NCI-H748 treated with DMSO at 0.1 percent for 48 hours (cell line): ENCODE measurements at places on chromosomes 13 and 19.
A peak's percentile ranks its signal among the peaks of the same experiment; 100 is the strongest.

- DNase-seq, result no peak
These were observed 85.8 kb upstream of the UBL3 start for GRCh38 chr13:29936051-29936813.

DNA sequence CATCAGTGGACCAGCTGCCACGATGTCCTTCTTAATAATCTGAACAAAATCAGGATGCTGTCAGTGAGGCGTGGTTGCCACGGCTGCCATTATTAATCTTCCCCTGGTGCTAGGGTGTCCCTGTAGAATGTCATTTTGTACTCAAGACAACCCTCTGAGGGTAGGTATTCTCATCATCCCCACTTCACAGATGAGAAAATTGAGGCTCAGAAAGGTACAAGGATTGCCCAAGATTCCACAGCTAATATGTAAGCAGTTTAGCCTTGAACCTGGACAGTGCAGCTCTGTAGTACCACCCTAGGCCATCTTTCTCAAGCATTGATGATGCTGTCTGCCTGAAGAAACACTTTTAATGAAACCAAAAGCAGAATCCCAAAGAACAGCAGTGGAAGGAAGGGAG, 8.1 kb downstream of the PPP2R1A start:
- DNase-seq, result no peak

DNA sequence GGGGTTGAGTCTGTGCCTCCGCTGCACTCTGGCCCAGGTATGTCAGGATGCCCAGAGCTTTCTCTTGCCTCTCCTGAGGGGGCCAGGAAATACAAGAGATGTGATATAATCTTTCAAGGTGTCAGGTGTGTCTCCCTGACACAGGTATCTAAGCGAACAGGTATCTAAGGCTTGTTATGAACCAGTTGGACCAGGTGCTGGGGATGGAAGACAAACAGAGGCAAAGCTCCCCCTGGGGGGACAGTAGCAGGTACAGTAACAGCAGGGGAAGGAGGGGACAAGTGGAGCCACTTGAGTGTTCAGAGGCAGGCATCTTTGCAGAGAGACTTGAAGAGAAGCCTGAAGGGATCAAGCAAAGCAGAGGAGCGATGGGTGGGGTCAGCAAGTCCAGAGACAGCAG, 2.6 kb downstream of the LENG1 start:
- DNase-seq, result no peak

DNA sequence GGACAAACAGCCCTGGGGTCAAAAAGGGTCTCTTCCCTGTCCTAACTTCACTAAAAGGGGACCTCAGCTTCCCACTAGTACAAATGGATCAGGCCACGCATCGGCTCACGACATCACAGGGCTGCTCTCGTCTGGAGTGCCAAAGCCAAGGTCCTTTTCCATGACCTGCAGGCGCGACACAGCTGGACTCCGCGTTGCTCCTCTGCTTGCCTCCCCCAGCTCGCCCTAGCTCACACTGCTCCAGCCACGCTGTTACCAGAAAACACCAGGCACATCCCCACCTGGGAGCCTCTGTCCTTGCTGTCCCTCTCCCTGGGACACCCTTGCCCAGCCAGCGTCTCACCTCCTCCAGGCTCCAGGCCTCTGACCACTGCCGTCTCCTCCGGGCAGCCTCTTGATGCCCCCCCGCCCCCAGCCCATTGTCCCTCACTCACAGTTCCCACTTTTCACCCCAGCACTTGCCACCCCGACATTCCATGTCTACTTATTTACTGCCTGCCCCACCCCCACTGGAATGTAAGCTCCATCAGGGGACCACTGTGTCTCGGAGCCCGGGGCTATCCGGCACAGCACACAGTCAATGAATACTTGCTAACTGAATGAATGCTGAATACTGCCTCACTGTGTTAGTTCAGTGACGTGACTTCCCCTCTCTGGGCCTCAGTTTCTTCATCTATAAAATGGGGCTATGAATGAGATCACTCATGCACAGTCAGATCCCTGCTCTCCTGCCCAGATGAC, 20.7 kb downstream of the AKT2 start:
- DNase-seq, result no peak

GRCh38 chr19:1007399-1008251, 7.4 kb downstream of the GRIN3B start:
- no peak for DNase-seq

GRCh38 chr19:42512743-42513304, 15.5 kb downstream of the CEACAM1 start:
- no peak for DNase-seq

DNA sequence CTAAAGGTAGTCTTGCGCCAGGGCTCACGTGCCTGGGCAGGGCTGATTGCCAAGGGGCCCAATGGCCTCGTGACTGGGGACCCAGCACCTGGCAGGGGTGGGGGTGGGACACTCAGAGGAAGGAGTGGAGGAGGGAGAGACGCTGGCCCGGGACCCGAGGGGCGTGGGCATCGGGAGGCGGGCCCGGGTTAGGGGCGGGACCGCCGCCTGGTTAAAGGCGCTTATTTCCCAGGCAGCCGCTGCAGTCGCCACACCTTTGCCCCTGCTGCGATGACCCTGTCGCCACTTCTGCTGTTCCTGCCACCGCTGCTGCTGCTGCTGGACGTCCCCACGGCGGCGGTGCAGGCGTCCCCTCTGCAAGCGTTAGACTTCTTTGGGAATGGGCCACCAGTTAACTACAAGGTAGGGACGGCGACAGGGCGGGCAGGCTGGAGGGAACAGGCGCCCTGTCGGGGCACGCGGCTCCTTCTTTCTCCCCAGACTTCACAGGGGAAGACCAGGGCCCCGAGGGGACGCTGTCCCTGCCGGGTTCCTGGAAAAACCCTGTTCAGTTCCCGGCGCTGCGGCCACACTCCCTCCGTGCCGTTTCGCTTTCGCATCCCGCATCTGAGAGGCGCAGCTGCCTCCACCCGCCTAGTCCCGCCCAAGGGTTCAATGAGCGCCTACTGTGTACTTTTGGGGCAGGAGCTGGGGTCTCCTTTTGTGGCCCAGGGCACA, at the start of gene IFI30:
TSS of gene IFI30 (plus strand) at position 242 of the 717 bp plus-strand sequence. CDS start at position 271, 29 bp downstream.
- DNase-seq, result no peak

DNA sequence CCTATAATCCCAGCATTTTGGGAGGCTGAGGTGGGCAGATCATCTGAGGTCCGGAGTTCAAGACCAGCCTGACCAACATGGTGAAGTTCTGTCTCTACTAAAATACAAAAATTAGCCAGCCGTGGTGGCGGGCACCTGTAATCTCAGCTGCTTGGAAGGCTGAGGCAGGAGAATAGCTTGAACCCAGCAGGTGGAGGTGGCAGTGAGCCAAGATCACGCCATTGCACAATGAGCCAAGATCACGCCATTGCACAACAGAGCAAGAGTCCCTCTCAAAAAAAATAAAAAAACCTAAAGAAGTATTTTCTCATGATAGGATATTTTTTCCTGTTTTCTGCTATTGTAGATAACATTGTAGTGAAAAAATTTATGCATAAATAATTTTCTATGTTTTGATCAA, 13.3 kb downstream of the IFT88 start:
- no peak for DNase-seq

DNA sequence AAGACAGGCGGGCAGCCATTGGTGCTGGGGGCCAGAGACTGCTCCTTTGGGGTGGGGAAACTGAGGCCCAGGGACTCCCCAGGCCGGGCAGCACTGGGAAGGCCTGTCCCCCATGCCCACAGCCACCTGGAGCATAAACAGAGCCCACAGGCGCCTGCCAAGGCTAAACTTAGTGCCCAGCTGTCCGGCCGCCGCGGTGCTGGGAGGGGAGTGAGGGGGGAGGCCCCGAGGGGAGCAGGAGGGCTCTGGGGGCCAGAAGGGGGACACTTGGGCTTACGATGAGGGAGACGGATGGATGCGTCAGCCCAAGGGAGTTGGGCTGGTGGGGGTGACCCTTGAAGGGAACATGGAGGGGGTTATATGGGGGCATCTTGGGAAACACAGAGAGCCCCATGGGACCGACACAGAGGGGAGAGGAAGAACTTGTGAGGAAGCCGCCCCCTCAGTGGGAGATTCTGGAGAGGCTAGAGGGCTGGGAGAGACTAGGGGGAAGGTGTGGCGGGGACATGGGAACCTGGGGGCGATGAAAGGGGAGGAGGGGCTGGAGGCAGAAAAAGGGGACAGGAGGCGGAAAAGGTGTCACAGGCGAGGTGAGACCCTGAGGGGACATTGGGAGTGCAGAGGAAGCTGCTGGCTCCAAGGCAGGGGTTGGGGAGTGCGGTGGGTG, 2.2 kb downstream of the CERS1 start:
- no peak for DNase-seq

GRCh38 chr13:43608400-43609137, 178.2 kb downstream of the ENOX1 start:
- DNase-seq, result no peak

- no peak for DNase-seq
These were observed 237.4 kb downstream of the NBEA start for GRCh38 chr13:35179494-35179893.

DNA sequence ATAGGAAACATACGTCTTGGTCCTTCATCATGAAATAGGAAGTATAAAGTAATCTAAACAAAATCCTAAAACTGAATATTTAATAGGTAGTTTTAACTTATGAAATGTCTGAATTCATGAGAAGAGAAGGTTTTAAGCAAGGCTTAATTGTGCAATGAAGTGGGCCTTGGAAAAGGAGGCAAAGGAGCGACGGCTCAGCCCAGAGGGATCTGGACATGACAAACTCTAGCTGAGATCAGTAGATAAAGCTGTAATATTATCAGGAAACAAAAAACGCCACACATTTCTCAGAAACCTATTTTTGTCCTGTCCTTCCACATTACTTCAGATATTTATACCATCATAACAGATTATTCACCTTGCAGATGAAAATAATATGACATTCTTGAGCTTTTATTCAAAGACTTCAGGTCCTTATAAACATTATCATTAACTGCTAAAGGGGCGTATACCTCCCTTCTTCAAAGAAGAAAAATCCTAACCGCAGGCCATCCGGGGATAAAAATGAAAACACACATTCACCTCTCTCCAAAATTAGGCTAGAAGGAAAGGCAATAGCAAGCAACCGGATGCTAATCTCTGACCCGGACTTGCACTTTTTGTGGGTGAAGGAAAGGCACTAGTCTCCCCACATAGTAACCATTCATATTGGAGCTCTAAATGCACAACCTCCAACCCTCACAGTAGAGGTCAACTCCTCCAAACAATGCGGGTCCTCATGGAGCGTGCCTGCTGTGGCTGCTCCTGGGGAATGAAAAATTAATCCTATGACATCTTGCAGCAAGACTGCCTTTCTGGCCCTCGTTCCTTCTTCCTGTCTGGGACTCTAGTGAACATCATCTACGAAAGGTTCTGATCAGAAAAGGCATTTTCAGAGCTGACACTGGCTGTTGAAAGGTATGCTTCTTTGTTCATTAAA, 108.8 kb downstream of the TBC1D4 start:
- DNase-seq, result no peak

GRCh38 chr19:18168673-18169381, 4.8 kb upstream of the IFI30 start:
- no peak for DNase-seq

DNA sequence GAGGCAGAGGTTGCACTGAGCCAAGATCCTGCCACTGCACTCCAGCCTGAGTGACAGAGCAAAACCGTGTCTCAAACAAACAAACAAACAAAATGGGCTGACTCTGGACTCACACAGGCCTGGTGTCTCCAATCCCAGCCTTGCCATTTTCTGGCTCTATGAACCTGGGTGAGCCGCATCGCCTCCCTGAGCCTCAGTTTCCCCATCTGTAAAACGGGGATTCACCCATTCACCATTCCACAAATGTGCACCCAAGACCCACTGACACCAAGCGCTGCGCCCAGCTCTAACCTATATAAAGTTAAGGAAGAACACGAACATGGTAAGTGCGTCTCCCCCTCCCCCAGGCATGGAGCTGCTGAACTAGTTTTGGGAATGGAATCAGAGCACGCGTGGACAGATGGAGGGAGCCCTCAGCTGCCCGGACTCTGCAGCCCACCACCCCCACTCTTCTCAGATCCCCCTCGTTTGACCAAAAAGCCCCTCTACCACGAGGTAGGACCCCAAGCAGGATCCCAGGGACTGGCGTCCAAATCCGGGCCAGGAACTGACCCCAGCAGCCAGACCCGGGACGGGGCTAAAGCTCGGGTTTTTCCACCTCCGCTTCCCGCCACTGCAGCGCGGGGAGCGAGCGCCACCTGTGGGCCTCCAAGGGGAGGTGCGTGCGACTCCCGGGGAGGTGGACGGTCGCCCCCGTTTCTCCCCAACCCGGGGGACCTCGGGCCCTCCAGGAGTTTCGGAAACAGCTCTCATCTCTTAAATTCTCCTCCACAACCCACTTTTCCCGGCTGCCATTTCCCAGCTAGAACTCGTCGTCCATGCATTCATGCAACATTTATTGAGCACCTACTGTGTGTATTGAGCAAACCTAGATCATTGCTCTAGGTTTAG, 33.0 kb upstream of the ADGRE5 start:
- no peak for DNase-seq

- DNase-seq, result no peak
These were observed 336.5 kb downstream of the PCDH20 start for GRCh38 chr13:61078976-61079770.

DNA sequence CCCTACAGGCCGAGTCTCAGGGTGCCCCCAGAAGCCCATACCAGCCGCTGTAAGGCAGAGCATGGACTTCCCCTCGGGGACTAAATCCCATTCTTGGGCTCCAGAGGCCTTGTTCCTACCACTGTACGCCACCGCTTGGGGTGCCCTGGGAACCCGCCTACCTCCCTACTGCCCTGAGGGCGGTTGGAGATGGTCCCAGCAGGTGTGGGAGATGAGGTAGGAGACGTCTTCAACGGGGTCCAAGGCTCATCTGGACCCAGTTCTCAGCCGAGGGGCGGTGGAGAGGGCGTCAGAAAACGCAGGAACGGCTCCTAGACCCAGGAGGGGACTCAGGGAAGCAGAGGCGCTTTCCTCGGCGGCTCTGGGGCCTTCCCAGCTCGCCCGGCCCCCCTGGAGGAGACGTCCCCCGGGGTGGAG, 833 bp upstream of the ZIK1 start:
- DNase-seq, result no peak

GRCh38 chr13:70616847-70617246, 508.6 kb upstream of the KLHL1 start:
- peak; percentile 80 for DNase-seq

DNA sequence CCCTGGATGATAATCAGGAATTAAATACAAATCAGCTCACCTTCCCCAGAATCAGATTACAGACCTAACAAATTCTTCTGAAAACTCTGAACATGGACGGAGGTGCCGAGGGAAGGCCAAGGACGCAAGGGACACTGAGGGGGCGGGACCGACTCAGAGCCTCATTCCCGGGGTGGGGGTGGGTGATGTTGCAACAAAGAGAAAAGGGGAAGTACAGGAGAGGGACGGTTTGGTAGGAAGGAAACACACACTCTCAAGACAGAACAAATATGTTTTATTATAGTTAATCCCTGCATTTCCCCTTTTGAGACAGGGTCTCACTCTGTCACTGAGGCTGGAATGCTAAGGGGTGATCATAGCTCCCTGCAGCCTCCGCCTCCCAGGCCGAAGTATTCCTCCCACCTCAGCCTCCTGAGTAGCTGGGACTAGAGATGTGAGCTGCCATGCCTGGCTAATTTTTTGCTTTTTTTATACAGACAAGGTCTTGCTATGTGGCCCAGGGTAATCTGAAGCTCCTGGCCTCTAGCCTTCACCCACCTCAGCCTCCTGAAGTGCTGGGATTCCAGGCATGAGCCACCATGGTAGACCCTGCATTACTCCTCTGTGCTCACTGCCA, 786 bp upstream of the LILRA2 start:
- DNase-seq, result no peak

GRCh38 chr13:31846961-31847752, 107.8 kb downstream of the RXFP2 start:
- DNase-seq, result peak; percentile 70

GRCh38 chr13:80753866-80754265, 412.9 kb upstream of the SPRY2 start:
- DNase-seq, result no peak
